ENCODE measurements at places on chromosomes 7 and 10.

DNA sequence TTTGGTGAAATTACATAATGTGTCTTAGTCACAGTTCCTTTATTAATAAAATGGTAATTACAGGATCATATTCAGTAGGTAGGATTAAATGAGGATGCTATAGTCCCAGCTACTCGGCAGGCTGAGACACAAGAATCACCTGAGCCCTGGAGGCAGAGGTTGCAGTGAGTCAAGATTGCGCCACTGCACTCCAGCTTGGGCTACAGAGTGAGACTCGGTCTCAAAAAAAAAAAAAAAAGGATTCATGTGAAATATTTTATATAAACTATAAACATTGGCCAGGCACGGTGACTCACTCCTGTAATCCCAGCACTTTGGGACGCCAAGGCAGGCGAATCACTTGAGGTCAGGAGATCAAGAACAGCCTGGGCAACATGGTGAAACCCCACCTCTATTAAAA lies 197.9 kb downstream of the IMMP2L start:
- no peak for DNase-seq

GRCh38 chr7:114944745-114945625 lies 23.1 kb downstream of the MDFIC start:
- DNase-seq = peak; percentile 5

DNA sequence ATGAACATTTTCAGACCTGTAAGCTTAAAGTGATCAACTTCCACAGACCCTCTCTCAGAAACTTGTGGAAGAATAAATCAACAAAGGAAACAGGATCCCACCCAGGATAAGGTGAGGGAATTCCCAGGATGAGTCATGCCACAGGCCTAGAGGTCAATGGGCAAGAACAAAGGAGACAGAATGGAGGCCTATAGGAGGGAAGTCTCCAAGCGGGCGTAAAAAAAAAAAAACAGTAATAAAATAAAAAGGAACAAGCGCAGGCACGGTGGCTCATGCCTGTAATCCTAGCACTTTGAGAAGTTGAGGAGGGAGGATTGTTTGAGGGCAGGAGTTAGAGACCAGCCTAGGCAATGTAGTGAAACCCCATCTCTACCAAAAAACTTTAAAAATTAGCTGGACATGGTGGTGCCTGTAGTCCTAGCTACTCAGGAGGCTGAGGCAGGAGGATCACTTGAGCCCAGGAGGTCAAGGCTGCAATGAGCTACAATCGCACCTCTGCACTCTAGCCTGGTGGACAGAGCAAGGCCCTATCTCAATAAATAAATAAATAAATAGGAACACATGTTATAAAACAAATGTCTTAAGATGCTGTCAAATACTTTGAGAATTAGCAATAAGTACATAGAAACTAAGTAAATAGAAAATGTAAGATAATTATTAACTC lies 8.4 kb downstream of the SORBS1 start:
- no peak for DNase-seq

- DNase-seq = no peak
These were observed 16.9 kb upstream of the SLF2 start for GRCh38 chr10:100895896-100896295.

- no peak for DNase-seq
These were observed 88.4 kb downstream of the ABCA13 start for GRCh38 chr7:48259463-48260280.

GRCh38 chr7:40711706-40712105 lies 576.9 kb downstream of the SUGCT start:
- no peak for DNase-seq

DNA sequence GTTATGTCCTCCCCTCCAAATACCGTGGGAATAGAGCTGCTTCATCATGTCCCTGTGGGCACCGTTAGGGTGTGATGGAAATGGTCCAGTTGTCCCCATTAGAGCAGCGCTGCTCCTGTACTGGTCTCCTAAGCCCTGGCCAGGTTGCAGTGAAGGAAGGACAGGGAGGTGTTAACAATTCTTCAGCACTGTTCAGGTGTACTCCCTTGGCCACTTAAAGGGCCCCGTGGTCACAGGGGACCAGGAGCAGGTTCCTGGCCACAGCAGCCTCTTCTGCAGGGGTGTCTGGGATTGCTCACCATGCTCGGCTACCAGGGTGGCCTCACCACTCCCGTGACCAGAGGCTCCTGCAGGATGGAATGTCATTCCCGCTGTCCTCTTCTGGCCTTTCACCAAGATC lies 65.8 kb downstream of the MINDY4 start:
- no peak for DNase-seq

DNA sequence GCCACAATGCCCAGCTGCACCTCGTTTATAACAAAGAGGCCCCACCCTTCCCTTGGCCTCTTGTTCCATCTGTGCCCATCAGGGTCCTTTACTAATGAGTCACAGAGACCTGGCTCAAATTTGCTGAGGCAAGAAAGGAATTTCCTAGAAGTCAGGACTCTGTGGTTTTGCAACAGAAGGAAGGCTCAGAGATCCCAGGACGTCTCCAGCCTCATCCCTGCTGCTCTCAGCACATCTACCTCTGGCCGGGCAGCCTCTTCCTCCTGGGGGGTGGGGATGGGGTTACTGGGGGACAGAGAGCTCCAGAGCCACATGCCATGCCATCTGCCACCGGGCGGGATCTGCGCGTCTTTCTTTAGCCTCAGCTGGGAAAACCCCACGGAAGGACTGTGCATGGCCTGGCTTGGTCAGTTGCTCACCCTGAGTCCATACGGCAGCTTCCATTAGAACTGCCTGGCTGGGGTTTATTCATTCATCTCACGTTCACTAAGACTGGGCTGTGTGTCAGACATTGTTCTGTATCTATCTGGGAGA lies 41.9 kb upstream of the PSMG3 start:
- DNase-seq = peak; percentile 46

DNA sequence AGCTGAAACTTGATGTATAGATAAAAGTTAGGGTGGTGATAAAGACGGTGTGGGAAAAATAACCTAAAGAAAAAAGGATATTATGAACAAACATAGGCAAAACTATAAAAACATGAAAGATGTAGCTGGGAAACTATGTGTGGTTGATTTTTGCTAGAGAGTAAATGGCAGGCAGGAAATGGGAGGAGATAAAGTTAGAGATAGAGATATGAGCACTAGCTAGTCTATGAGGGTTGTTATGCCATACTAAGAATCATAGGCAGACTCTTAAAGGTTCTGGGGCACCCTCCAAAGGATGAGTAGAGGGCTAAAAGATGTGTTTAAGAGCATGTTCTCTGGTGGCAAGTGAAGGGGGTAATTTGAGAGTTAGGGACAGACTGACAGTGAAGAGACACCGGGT lies 1109.2 kb downstream of the GATA3 start:
- no peak for DNase-seq

- no peak for DNase-seq
These were observed 167.6 kb downstream of the VTI1A start for GRCh38 chr10:112614586-112614985.

- DNase-seq = no peak
These were observed 40.0 kb upstream of the KMT2E start for GRCh38 chr7:104973909-104974415.

GRCh38 chr10:123470336-123470921 lies 195.7 kb upstream of the GPR26 start:
- no peak for DNase-seq

- peak; percentile 16 for DNase-seq
These were observed 22.6 kb upstream of the AKR1C3 start for GRCh38 chr10:5071411-5072198.

DNA sequence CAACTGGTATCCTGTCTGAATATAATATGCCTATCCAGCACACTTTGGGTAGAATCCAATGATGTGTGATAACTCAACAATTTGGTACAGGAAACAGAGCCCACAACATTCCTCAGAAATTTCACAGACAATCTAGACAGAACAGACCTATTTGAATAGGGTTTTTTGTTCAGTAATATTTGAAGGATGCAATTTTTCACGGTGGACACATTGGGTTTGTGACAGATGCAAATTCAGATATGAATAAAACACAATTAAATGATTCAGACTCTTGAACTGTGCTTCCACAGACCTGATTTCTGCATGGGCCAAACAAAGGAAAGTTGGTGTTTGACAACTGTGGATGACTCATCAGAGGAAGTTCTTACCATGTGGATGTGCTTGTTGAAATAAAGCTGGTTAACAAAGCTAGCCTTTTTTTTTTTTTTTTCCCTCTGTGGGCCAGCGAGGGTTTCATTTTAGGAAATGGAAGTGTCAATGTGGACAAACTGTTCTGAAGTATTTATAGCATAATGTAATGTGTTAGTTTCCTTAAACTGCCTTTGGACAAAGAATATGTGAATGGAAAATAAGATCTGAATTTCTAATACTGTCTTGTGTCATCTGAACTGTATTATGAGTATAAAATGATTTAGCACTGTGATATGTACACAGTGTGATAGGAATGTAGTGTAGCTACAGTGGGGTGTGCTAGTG lies 43.2 kb upstream of the FAM133B start:
- peak; percentile 33 for DNase-seq

GRCh38 chr7:12287901-12288300 lies 76.8 kb downstream of the TMEM106B start:
- DNase-seq = no peak

DNA sequence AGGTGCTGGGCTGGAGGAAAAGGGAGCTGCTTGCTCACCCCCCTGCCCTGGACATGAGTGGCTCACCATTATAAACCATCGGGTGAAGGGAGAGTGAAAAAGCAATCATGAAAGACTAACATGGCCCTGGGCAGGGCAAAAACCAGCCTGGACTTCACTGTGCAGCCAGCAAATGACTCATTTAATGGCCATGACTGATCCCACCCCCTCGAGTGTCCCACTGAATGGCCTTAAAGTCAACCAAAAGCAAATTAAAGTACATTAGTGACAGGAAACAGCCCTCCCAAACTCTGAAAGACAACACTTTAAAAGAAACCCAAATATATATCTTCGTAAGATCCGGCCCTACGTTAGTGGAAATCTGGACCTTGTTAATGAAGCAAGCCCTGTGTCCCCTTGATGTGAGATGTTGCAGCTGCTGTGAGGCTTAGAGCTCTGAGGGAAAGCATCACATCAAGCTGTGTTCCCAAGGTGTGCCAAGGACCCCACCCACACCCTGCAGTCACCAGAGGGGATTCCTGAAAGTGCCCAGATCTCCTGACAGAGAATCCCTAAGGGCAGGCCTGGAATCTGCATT lies 31.2 kb downstream of the ADCYAP1R1 start:
- DNase-seq = no peak

DNA sequence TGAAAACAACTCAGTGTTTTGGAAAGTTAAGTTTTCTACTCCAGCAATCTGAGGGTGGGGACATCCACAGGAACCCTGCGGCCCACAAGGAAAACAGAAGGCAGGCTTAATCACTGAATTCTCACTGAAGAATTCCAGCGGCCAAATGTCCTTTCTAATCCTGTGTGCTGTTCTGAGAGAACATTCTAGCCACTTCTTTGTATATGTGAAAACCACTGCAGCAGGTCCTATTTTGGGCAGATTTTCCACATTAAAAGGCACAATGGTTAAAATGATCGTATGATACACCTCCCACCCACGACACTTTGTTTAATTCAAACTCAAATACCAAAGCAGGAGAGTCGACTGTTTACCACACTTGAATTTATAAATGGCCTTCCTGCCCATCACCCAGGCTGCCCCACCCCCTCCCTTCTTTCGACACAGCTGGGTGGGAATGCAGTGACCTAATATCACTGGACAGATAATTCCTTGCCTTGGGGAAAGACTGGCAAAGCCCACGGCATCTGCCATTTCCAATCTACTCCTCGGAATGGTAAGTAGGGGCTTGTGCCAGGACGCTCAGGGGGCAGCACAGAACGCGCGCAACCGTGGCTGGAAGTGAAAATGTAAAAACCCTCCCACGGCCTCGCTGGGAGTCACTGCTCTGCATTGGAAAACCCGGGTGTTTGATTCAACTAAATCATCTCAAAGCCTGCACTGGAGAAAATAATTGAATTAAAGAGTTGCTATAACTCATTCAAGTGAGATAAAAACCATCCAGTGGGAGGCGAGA lies 67.0 kb downstream of the CTBP2 start:
- no peak for DNase-seq

- DNase-seq = no peak
These were observed 234.2 kb upstream of the LRRN3 start for GRCh38 chr7:110856704-110857103.

- no peak for DNase-seq
These were observed 9.9 kb upstream of the SRRM3 start for GRCh38 chr7:76191783-76192240.

DNA sequence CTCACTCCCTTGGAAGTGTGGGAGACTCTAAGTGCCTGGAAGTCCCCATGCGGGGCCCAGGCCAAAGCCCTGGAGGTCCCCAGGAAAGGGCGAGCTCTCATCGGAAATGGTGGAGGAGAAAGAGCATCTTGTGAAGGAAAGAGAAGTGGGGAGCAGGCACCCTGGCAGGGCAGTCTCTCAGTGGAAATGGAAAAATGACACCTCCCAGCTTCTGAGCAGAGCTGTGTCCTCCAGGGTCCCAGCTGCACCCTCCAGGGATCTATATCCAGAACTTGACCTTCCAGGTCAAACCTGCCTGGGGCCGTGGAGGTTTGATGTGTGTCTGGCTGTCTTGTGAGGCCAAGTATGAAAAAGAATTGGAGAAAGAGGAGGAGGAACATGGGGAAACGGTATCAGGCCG lies 29.5 kb downstream of the PAX2 start:
- DNase-seq = no peak

DNA sequence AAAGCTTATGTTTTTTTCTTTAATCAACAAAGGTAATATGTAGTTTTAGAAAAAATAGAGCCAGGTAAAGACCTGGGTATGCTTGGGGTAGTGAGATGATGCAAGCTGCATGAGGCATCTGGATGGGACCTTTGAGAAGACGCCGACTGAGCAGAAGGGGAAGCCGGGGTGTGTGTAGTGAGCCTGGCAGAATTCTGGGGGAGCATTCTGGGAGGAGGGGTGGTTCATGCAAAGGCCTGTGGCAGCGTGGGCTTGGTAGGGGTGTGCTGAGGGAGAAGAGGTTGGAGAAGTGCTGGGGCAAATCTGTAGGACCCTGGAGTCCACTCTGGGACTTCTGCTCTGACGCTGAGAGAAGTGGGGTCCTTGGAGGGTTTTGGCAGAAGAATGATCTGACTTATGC lies 33.9 kb upstream of the SHH start:
- DNase-seq = no peak

GRCh38 chr7:288671-289101 lies 1.3 kb upstream of the FOXL3 start:
- DNase-seq = no peak

DNA sequence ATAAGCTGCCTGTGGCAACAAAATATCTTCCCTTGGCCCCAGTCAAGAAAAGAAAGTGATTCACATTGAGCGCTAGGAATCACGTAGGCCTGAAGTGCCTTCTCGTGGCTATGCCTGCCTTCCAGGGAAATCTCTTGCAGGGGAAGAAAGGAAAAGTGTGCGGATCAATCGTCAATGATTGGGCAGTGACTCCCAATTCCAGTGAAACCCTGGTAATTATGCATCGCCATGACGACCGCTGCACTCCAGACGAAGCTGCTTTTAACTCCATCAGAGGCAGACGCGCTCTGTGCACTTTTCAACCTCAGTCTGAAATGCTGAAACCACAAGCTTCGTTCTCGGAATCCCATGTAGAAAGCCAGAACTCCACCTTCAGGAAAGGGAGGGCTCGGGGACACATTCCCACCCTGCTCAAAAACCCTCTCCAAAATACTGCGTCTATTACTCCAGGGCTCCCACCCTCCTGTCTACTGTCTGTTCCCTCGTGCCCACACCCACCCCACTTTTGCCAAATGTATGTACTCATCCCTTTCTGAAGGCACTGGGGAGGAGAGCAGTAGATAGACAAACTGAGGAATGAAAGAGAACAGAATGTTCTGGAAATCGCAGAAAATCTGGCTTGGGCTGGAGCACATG lies 24.2 kb upstream of the PRKAG2 start:
- DNase-seq = no peak
